ENCODE measurements at places on chromosomes 13 and 19.
A peak's percentile ranks its signal among the peaks of the same experiment; 100 is the strongest.

- DNase-seq: no peak
Measured at GRCh38 chr13:52896827-52897659, 48.6 kb upstream of the PCDH8 start.

DNA sequence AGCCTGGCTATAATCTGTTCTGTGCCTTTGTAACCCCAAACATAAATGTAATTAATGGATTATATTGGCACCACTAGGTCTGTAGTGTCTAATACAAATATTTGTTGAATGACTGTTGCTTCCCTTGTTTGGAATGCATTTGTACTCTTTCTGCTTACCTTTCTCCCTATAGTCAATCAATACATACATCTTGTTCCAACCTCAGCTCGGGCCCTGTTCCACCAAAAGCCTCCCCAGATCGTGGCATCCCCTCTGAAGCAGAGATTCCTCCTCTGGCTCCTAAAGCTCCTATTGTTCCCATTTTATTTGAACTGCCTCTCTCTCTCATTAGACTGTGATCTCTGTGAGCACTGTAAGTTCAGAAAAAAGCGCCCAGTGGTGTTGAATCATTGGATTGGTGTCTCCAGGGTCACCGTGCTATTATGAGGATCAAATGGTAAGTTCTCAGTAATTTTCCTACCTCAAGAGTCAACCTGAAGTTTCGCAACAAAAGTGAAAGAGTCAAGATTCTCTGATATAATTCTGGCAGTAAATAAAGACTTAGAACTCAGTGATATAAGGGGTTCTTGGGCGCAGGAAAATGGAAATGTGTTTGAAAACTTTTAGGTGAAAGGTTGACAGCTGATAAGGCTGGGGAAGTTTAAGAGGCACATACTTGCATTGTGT is 151.5 kb downstream of the KLF5 start:
- DNase-seq: no peak

GRCh38 chr19:17654993-17655392 is 33.2 kb downstream of the UNC13A start:
- DNase-seq: no peak

DNA sequence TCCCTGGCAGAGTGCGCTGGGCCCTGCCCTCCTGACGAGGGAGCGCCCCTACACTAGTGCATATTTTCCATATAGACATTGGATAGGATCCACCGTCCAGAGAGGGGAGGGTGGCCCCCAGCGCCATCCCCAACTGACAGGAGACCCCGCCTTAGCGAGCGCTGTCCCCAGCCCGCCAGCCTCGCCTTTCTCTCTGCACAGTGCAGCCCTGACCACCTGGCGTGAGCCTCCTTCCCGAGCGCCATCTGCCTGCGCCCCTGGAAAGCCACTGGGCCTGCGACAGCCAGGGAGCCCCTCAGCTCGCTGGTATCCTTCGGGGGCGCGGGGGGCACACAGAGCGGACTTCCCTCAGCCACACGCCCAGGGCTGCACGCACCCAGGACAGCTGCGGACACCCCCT is 42.1 kb upstream of the ATP12A start:
- DNase-seq: no peak

DNA sequence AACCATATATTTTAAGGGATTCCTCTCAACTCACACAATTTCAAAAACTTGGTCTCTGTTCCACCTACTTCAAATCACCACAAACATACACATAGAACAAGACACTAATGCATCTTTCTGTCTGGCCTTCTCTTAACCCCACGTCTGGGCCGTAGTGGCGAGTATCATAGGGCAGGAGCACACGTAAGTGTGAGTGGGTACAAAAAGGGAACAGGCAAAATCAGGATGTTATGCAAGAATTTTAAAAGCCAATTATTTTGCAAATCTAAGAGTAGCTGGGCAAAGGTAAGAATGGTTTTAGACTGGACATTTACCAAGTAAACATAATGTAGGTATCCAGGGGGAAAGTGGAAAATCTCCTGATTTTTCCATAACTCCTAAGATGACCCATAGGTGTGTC is 35.1 kb downstream of the MTMR6 start:
- no peak for DNase-seq

GRCh38 chr19:38375748-38376147 is 1.4 kb downstream of the PSMD8 start:
- no peak for DNase-seq

DNA sequence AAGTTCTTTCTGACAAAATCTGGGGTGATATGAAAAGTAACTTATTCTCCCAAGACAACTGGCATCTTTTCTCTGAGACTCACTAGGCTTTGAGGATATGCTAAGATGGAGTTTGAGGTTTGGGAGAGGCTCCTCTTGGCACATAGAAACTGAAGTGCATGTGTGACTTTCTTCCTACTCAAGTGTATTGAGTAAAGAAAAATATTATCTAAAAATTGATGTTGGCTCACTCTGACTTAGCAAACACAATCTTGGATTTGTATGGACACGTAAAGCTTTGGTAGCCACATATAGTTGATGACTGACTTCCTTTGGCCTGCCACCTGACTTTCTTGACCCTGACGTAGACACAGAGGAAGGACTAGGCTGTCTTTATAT is 71.1 kb upstream of the KLF12 start:
- no peak for DNase-seq

GRCh38 chr13:64446372-64446771 is 2783.8 kb downstream of the PCDH9 start:
- DNase-seq: no peak

GRCh38 chr19:16015805-16016173 is 60.5 kb upstream of the TPM4 start:
- DNase-seq: no peak

GRCh38 chr13:91948736-91949135 is 550.3 kb downstream of the GPC5 start:
- DNase-seq: no peak

- DNase-seq: no peak
Measured at GRCh38 chr19:5893907-5894703, 9.5 kb downstream of the NDUFA11 start.

- DNase-seq: no peak
Measured at GRCh38 chr19:15402411-15403150, 16.2 kb downstream of the AKAP8L start.

GRCh38 chr13:104597546-104598180 is 1531.4 kb upstream of the SLC10A2 start:
- DNase-seq: no peak

GRCh38 chr13:105952233-105952972 is 583.1 kb downstream of the EFNB2 start:
- DNase-seq: no peak

DNA sequence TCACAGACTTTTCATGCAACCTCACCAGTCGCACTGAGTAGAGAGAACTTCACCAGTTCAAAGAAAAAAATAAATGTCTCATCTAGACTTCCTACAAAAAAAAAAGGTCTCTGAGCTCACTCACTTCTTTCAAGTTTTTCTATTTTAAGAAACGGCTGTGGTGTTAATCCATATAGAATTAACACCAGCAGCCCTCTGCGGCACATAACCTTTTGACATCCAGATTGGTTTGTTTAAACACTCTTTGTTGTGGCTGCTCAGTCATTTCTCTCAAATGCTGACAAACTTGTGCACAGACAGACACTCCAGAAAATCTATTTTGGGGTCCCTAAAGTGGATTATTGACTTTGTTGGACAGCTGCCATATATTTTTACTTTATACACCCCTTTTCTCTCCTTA is 874.9 kb downstream of the EFNB2 start:
- DNase-seq: no peak

DNA sequence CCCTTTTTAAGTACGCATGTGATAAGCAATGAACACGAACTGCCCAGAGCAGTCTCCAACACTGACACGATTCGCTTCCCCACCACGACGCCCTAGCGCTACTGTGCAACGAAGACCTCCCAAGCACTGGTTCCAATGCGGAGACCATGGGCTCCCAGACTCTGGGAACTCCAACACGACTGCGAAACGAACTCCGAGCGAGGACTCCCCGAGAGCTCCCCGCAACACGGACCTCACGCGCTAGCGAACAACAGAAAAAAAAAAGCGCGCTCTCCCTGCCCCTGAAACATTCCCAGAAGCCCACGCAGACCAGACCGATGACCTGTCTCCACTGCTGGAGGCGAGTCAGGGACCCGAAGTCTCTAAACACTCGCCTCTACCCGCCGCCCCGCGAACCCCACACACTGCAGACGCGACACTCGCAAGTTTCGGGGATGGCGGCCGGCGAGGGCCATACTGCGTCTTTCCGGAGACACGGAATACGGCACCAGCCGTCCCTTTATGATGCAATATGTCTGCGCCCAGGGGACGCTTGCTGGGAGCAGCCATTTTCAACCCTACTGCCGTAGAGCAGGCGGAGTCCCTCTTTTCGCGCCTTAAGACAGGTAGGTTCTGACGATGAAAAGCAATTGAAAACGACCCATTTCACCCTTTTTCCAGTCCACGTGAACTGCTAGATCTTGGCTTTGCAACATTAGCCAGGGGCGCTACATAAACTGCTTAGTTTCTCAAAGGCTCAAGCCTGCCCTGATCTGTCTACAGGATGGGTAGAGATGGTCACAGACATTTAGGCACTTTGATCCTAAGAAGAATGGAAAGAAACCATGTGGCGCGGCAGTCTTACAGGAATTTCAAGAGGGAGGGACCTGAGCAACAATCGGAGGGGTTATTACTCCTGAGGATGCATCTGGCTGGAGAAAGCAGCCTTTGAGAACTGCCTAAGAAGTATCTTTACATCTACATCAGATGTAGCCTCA is at the start of gene ZNF577:
Gene ZNF577, minus strand, starts transcription at position 430 of the 977 bp plus-strand sequence. CDS start 7,569 bp downstream, outside the sequence.
- DNase-seq: peak; percentile 50

DNA sequence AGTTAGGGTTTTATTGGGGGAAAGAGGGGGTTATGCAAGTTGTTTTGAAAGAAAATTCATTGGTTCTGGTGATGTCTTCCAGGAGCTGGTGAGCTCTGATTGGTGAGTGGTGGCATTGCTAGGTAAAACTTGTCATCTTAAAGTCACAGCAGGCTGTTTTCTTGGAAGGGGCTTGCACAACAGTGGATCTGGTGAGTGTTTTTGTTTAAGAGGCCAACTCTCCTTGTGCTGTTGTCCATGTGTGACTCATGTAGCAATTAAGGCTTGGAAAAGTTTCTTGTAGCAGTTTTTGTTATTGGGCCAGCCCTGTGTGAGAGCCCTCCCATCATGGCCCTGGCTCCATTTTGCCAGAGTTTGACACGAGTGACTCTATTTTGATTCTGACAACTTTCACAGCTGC is 109.4 kb downstream of the RFC3 start:
- peak; percentile 56 for DNase-seq

DNA sequence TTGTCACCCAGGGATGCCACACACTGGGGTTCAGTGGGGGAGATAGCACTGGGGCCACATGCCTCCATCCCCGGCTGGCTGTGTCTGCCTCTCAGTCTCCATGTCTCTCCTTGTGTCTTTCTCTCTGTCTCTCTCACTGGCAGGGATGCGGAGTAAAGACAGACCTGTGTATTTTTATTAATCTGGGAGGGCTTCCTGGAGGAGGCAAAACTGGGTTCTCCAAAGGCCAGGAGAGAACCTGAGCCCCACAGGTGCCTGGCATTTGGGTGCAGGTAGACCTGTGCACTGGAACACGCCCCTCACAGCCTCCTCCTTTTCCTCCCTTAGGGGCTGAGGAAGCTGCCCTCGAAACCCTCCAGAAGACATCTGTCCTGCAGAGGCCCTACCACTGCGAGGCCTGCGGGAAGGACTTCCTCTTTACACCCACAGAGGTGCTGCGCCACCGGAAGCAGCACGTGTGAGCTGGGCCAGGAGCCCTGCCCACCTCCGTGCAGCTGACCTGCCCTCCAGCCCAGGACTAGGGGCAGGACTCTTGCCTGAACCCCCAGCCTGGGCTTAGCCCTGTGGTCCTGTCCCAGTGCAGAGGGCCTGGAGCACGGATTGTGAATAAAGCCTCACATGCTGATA is 32.7 kb downstream of the DHX34 start:
- no peak for DNase-seq

GRCh38 chr19:4542896-4543841 is 3.3 kb upstream of the LRG1 start:
- DNase-seq: no peak

GRCh38 chr19:51168564-51169282 is 26.6 kb downstream of the SIGLEC7 start:
- DNase-seq: no peak

DNA sequence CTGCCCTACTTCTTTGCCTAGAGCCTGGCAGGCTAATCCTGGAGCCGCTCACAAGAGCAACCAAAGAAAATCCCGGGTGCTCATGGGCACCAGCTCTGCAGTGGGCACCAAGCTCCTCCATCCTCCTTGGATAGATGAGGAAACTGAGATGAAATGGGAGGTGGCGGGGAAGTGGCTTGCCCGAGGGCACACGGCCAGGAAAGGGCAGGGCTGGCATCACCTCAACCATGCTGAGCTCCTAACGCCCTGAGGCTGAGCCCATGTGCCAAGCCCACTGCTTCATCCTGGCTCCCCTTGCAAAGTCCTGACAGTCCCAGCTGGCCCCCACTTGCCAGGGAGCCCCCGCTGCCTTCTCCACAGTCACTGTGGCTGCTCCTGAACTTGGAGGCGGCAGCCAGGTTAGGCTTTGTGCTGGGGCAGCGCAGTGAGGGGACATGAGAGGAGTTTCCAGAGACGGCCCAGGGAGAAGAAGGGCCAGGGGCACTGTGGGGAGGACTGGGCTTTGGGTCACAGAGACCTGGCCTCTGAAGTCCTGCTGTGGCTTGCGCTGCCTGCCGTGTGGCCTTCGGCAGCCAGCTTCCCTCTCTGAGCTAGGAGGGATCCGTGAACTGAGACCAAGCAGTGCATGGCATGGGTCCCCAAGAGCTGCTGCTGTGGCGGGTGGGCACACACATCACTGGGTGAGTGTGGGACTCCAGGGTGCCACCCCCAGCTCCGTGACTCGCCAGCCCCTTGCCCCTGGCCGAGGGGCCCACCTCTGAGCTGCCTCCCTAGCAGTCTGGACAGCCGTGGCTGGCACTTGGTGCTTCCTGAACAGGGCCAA is 17.5 kb downstream of the TMED1 start:
- no peak for DNase-seq

DNA sequence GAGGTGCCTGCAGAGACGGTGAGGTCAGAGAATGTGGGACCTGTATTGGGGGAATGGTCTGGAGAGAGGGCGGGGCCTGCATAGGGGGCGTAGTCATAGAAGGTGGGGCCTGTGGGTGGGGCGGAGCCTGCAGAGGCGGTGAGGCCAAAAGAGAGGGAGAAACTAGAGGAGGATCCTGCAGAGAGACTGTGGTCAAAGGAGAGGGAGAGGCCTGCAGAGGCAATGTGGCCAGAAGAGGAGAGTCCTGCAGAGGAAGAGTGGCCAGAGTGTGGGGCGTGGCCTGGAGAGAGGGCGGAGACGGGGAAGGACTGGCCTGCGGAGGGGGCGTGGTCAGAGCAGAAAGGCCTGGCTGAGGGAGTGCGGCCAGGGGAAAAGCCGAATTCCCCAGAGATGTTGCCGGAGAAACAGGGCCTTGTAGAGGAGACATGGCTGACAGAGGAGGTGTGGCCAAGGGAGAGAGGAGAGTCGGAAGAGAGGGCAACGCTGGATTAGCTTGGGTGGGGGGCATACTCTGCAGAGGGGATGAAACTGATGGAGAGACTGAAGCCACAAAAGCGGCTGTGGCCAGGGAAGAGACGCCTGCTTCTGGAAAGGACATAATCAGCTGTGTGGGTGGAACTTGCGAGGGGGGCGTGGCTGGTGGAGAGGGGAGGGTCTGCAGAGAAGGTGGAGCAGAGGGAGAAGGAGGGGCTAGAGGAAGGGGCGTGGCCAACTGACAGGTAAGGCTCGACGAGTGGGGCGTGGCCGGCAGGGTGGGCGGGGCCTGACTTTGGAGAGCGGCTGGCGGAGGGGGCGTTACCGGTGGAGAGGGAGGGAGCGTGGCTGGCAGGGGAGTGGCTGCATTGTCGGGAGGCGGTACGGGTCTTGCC is 2.5 kb downstream of the PRR36 start:
- DNase-seq: peak; percentile 62
